DMS79 treated with DMSO at 0.1 percent for 48 hours (cell line): ENCODE measurements at places on chromosomes 2 and 18.

GRCh38 chr2:69278366-69278765 lies 108.7 kb downstream of the GFPT1 start:
- peak; percentile 26 for DNase-seq

GRCh38 chr2:226561962-226562361 lies 237.7 kb downstream of the IRS1 start:
- DNase-seq: no peak

DNA sequence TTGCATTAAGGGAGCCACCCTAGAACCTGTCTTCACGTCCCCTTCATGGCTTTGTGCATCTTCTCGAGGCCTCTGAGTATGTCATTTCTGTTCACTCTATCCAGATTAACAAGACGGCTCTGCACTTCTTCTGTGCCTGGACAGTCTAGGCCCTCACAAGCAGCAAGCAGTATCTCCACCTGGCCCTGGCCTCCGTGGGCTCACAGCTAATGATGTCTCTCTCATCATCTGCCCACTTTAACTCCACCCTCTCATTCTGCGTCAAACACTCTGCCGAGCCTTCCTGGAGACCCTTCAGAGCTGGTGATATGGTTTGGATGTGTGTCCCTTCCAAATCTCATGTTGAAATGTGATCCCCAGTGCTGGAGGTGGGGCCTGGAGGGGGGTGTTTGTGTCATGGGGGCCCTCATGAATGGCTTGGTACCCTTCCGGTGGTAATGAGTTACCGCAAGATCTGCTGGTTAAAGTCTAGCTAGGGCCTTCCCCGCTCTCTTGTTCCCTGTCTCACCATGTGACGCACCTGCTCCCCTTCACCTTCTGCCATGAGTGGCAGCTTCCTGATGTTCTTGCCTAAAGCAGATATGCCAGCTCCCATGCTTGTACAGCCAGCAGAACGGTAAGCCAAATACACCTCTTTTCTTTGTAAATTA lies 132.5 kb upstream of the ID2 start:
- DNase-seq: no peak

DNA sequence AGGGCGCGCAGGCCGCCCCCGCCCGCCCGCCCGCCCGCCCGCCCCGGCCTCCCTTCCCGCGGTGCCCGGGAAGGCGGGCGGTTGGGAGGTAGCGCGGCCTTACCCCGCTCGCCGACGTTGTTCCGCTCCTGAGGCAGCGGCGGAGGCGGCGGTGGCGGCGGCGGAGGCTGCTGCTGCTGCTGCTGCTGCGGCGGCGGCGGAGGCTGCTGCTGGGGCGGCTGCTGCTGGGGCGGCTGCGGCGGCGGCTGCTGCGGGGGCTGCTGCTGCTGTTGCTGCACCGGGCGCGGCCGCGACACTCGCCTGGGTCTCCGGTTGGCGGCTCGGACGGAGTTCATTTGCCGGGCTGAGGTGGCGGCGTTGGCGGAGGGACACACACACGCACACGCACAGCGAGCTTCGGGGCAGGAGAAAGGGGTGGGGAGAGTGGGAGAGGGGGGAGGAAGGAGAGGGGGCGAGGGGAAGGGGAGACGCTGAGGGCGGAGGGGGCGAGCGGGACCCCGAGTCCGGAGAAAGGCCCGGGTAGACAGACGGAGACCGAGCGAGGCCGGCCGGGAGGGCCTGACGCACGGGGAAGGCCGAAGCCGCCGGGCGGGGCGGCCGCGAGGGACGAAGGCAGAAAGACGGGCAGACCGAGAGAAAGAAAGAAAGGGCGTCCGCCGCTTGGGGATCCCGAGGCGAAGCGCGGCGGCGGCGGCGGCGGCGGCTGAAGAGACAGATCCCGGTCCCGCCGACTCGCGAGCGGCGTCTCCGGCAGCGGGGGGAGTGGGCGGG lies 727 bp downstream of the FBXO11 start:
- DNase-seq: peak; percentile 64

- DNase-seq: no peak
Measured at GRCh38 chr2:128401680-128402079, 83.0 kb upstream of the HS6ST1 start.

DNA sequence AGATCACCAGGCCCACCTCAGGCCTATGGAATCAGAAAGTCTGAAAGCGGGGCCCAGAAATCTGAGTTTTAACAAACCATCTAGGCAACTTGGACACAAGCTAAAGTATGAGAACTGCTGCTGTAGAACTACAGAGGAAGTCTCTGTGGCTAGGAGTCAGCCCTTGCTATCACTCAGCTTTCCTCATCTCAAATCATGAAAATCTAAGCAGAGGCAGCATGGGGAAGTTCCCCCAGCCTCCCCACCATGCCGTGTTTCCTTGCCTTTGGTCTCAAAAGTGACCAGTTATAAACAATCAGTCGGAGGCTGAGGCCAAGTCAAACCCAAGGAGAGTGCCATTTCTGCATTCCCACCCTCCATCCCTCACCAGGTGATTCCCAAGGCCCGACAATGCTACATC lies 404.7 kb downstream of the BCL11A start:
- no peak for DNase-seq

GRCh38 chr2:218927876-218928275 lies 31.6 kb upstream of the CDK5R2 start:
- DNase-seq: no peak

- DNase-seq: no peak
Measured at GRCh38 chr18:62318228-62319180, 6.6 kb upstream of the TNFRSF11A start.

GRCh38 chr2:85756822-85757435 lies 3.1 kb downstream of the ATOH8 start:
- peak; percentile 10 for DNase-seq

- DNase-seq: no peak
Measured at GRCh38 chr2:86087936-86088850, 17.5 kb downstream of the POLR1A start.

DNA sequence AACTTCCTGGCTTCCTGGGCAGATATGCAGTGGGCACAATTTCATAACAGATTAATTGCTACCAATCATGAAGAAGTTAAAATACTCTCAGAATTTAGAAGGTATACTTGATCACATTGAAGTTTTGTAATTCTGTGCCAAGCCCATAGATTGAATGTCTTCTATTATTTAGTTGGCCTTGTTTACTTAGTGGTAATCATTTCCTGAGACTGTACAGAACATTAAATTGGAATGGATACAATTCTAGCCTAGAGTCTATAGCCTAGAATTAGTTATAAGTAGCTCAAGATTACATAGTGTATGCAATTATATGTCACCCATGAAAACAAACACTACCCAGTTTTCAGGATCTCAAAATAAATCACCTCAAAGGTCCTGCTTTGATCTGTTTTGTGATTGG lies 615.8 kb downstream of the XIRP2 start:
- DNase-seq: peak; percentile 28
